ENCODE measurements at places on chromosomes 3 and 15.

DNA sequence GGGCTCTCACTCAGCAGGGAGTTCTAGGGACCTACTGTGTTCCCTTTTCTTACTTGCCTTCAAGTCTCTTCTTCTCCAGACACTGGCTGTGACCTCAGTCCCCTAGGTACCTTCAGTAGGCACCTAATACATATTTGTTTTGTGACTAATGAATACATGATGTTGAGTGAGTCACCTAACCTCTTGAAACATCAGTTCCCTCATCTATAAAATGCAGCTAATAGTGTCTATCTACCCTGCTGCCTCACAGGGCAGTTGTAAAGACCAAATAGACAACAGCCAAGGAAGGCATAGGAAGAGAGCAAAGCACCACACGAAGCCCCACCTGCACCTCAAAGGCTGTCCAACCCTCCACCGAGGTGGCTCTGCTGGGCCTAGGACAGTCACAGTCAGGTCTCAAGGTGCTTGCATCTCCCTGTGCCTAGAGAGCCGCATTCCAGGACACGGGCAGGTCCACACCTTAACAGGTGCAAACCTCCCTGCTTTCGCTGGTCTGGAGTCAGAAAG lies 29.1 kb downstream of the DAPK2 start:
- peak; percentile 30 for DNase-seq

GRCh38 chr3:123862152-123862551 lies 22.0 kb downstream of the MYLK start:
- no peak for DNase-seq

GRCh38 chr3:23668430-23668904 lies 137.3 kb upstream of the UBE2E1 start:
- peak; percentile 56 for DNase-seq

- no peak for DNase-seq
Observed at GRCh38 chr3:129502641-129503408, 25.6 kb upstream of the RHO start.

- peak; percentile 62 for DNase-seq
Observed at GRCh38 chr15:41989573-41990242, 17.4 kb upstream of the EHD4 start.

GRCh38 chr15:67186226-67186649 lies 68.2 kb downstream of the AAGAB start:
- no peak for DNase-seq

DNA sequence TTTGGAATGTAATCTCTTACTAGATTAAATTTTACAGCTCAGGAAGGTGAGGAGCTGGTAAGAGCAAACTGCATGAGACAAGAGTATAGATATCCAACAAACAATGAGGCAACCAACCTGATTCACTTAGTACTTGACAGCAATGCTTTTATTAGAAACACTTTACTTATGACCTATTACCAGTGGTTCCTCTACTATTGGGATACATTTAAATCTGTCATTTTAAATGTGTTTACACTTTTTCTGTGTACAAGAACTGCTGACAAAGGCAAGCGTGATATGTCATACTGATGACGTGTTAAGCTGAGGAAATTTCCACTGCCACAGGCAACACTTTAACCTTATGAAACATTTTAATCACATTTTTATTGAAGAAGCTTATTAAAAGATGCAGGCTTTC lies 1043.3 kb downstream of the FHIT start:
- no peak for DNase-seq

GRCh38 chr3:23219117-23219516 lies 16.0 kb downstream of the UBE2E2 start:
- no peak for DNase-seq

Measured in ACHN (cell line).